ENCODE measurements at places on chromosomes 5 and 9.

DNA sequence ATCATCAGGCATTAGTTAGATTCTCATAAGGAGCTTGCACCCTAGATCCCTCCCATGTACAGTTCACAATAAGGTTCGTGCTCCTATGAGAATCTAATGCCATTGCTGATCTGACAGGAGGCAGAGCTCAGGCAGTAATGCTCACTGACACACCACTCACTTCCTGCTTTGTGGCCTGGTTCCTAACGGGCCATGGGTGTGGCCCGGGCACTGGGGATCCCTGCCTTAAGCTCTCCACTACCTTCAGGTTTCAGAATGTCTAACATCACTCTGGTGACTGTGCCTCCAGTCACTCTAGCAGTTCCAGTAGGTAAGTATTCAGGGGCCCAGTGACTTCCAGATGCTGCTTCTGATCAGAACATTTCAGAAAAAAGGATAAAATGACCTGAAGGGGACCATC, 152.4 kb downstream of the LRRC70 start:
- no peak for DNase-seq

GRCh38 chr5:176863041-176863764, 35.9 kb downstream of the HK3 start:
- DNase-seq, result no peak

DNA sequence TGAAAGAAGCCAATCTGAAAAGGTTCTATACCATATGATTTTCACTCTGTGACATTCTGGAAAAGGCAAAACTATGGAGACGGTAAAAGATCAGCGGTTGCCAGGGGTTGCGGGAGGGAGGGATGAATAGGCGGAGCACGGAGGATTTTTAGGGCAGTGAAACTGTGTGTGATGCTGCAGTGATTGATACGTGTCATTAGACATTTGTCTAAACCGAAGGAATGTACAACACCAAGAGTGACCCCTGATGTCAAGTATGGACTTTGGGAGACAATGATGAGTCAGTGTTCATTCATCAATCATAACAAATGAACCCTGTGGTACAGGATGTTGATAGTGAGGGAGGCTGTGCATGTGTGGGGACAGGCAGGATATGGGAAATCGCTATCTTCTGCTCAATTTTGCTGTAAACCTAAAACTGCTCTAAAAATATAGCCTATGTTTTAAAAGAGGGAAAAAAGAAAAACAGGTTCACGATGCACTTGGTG, 34.4 kb downstream of the ERGIC1 start:
- no peak for DNase-seq

GRCh38 chr5:137320056-137321045, 178.8 kb downstream of the SPOCK1 start:
- DNase-seq, result peak; percentile 69
